ENCODE measurements at places on chromosomes 4 and X.

DNA sequence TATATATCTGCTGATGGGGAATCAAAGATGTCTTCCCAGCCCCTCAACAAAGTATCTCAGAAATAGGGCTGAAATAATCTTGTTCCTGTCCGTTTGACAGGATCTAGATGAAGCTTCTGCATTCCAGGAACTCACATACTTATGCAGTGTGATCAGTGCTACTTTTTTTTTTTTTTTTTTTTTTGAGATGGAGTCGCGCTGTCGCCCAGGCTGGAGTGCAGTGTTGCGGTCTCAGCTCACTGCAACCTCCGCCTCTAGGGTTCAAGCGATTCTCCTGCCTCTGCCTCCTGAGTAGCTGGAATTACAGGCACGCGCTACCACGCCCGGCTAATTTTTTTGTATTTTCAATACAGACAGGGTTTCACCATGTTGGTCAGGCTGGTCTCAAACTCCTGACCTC, 36.4 kb downstream of the DHX15 start:
- no peak for DNase-seq

- DNase-seq = no peak
These were observed 170.6 kb upstream of the FAM9B start for GRCh38 chrX:9204560-9204959.

DNA sequence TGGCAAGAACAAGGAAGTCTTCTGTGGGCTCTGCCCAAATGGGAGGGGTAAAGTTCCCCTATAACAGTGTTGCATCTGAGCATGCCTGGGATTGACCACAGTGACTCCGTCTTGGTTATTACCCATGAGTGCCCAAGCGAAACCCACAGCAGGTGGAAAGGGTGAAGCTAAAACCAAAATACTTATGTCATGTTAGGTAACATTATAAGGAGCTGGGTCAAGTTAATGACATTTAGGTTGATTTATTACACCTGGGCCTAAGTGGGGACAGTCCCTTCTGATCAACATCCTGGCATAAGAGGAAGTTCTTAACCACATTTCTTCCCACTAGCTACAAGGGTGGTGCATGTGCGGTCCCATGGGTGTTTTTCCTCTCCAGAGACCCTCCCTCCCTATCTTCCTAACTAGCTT, 1.3 kb upstream of the ZNF732 start:
- no peak for DNase-seq

- DNase-seq = peak; percentile 2
These were observed 187.0 kb upstream of the S100G start for GRCh38 chrX:16462912-16463311.

DNA sequence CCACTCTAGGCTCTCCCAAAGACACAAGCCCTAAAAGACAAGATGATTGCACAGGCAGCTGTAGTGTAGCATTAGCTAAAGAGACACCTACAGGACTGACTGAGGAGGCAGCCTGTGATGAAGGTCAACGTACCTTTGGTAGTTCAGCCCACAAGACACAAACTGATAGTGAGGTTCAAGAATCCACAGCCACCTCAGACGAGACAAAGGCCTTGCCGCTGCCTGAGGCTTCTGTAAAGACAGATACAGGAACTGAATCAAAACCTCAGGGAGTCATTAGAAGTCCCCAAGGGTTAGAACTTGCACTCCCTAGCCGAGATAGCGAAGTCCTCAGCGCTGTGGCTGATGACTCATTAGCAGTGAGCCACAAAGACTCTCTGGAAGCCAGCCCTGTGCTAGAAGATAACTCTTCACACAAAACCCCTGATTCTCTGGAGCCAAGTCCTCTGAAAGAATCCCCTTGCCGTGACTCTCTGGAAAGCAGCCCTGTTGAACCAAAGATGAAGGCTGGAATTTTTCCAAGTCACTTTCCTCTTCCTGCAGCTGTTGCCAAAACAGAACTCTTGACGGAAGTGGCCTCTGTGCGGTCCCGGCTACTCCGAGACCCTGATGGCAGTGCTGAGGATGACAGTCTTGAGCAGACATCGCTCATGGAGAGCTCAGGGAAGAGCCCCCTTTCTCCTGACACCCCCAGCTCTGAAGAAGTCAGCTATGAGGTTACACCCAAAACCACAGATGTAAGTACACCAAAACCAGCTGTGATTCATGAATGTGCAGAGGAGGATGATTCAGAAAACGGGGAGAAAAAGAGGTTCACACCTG, 306.3 kb downstream of the ANK2 start:
- no peak for DNase-seq

GRCh38 chr4:186752325-186752724, 28.7 kb upstream of the FAT1 start:
- DNase-seq = no peak

DNA sequence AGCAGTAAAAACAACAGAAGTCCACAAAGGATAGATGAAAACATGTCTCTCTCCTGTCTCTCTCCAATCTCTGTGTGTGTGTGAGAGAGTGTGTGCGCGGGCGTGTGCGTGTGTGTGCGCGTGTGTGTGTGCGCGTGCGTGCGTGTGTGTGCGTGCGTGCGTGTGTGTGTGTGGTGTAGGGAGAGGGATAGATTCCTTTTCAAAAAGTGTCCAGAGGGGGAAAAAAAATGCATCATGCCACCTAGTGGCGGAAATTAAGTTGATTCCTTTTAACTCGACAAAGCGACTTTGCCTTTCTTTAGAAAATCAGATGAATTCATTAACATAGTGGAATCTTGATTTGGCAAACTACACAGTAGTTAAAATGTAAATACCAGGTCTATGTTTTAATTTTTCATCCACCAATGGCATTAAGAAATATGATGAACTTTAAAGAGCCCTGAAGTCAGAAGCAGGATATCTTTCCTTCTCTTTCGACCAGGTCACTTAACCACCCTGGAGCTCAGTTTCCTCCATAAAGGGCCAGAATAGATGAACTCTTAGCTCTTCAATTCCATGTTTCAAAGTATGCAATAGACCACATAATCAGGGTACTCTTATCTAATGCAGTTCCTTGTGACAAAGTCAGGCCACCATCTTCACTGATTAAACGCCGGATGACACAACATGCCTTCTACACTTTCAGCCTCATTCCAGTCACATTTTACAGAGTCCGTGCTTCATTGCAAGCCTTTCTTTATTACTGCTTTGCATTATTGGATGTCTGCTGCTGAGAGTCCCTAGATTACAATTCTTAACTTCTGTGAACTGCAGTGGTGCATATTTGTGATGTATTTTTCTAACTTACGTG, 162.8 kb downstream of the FBXO8 start:
- DNase-seq = peak; percentile 17
